ENCODE measurements at places on chromosomes 16 and 17. TPM values are rescaled to one million over a fixed set of nuclear protein-coding genes. Genes with fewer than 3 reads are reported as not detected.
A peak's percentile ranks its signal among the peaks of the same experiment; 100 is the strongest.

CCL1 gene
- not detected for polyA plus RNA-seq

BPTF gene
- polyA plus RNA-seq: 25.1 TPM

NLRC3 gene
- polyA plus RNA-seq: 49.8 TPM

MYO1C gene
- 5.7 TPM for polyA plus RNA-seq

SUPT4H1 gene
- 97.5 TPM for polyA plus RNA-seq

CPHXL2 gene
- polyA plus RNA-seq: not detected

TNP2 gene
- polyA plus RNA-seq: not detected

GRCh38 chr17:75645501-75645888 is 12.3 kb downstream of the SMIM5 start:
- H3K36me3 ChIP-seq: peaks cover 5% of the 10 kb centered on the region
- H3K4me3 ChIP-seq: no peak overlapping the region
- H3K27me3 ChIP-seq: no peaks in the 10 kb centered on the region
- no peak for DNase-seq
- no peak overlapping the region for H3K27ac ChIP-seq

DNA sequence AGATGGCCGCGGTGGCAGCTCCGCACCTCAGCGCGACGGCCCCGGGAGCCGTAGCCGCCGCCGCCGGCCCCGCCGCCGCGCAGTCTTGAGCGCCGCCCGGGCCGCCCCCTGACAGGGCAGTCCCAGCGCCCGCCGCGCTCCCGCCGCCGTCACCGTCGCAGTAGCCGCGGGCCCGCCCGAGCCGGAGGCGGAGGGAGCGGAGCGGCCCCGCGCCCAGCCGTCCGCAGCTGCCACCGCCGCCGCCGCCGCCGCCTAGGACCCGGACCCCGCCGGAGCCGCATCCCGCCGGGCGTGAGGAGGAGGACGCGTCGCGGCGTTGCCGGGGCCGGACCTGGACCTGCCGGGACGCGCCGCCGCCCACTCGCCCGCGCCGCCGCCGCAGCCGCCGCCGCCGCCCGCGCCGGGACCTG is 218 bp downstream of the TNRC6C start:
- H3K27me3 ChIP-seq: no peaks in the 10 kb centered on the region
- peaks cover 44% of the 10 kb centered on the region for H3K4me1 ChIP-seq
- no peak overlapping the region for H3K4me3 ChIP-seq
- DNase-seq: no peak
- no peaks in the 10 kb centered on the region for H3K36me3 ChIP-seq

DNA sequence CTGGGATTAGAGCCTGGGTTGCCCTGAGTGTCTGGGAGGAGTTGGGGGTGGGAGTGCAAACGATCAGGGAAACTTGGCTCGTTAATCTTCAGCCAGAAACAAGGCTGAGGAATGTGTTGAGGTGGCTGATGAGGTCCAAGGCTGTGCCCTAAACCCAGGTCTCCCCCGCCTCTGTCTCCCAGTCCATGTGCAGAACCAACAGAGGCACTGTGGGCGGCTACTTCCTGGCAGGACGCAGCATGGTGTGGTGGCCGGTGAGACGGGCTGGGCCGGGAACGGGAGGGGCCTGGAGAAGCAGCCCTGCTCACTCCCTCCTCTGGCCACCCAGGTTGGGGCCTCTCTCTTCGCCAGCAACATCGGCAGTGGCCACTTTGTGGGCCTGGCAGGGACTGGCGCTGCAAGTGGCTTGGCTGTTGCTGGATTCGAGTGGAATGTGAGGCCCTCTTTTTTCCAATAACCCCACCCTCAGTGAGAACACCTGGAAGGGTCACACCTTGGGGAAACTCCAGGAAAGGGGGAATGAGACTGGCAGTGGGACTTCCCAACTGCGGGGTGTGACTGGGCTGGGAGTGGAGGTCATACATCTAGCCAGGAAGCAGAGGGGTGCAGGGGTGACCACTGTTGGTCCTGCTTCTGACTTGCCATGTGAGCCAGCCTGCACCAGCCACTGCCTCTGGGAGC is 1.7 kb downstream of the SLC5A2 start:
- H3K36me3 ChIP-seq: no peaks in the 10 kb centered on the region
- DNase-seq: no peak
- no peak overlapping the region for H3K27ac ChIP-seq
- H3K27me3 ChIP-seq: no peaks in the 10 kb centered on the region
- H3K4me1 ChIP-seq: peaks cover 14% of the 10 kb centered on the region
- no peak overlapping the region for H3K4me3 ChIP-seq

DNA sequence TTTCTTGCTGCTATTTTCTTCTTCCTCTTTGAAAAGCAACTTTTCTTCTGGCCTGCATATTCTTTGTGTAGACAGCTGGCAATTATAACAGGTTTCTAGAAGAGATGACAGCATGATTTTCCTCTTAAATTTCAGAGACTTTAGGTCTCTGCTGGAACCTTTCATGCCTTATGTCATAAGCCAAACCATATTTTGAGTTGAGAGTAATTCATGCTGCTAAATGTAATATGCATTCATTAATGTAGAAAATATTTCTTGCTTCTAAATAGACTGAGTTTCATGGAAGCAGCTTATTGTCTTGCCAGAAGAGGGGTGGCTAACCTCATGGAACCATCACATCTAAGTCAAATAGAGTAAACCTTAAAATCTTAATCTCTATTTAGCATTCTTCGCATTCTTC is 25.9 kb upstream of the ABCA9 start:
- no peaks in the 10 kb centered on the region for H3K4me1 ChIP-seq
- H3K27ac ChIP-seq: no peak overlapping the region
- H3K4me3 ChIP-seq: no peak overlapping the region

DNA sequence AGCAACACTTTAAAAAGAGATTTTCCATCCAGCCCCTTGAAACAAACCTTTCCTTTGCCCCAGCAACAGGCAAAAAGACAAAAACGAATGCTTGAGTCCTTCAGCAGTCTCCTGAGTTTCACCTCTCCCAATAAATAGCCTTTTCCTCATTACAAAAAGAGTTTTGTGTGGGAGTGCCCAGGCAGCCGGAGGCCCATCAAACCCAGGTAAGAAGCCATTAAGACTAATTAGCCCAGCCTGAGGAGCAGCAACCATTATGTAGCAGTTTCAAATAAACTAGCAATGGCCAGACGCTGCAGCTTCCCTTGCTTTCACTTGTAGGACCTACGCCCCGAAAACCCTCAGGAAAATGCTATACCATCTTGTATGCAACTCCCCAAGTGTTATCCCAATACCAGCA is 15.6 kb downstream of the GAS7 start:
- no peak overlapping the region for H3K27ac ChIP-seq
- no peak overlapping the region for H3K4me3 ChIP-seq
- no peaks in the 10 kb centered on the region for H3K27me3 ChIP-seq
- H3K36me3 ChIP-seq: no peaks in the 10 kb centered on the region
- no peaks in the 10 kb centered on the region for H3K4me1 ChIP-seq

DNA sequence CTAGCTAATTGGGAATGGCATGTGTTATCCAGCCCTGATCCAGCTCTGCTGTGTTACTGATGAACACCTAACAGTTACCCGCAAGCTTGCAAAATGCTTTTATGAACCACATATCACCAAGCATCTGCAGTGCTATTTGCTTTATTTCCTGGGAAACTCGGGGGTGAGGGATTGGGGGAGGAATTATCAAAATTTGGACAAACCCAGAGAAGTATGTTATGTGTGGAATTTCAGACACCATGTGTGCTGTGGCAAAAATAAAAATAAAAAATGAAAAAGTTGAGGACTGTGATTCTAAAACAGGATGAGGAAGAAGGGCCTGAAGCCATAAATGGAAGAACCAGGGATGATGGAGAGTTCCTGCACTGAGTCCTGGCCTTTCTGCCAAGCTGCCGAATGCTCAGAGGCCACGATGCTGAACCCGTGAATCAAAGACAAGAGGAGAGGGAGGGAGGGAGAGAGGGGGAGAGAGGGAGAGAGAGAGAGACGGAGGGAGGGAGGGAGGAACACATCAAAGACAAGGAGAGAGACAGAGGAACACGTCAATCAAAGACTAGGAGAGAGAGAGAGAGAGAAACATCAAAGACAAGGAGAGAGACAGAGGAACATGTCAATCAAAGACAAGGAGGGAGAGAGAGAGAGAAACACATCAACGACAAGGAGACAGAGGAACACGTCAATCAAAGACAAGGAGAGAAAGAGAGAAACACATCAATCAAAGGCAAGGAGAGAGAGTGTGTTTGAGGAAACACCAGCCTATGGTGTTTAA is 89.8 kb downstream of the MRM3 start:
- H3K27ac ChIP-seq: no peak overlapping the region
- no peaks in the 10 kb centered on the region for H3K4me1 ChIP-seq
- H3K36me3 ChIP-seq: no peaks in the 10 kb centered on the region
- no peak overlapping the region for H3K4me3 ChIP-seq
- H3K27me3 ChIP-seq: no peaks in the 10 kb centered on the region

DNA sequence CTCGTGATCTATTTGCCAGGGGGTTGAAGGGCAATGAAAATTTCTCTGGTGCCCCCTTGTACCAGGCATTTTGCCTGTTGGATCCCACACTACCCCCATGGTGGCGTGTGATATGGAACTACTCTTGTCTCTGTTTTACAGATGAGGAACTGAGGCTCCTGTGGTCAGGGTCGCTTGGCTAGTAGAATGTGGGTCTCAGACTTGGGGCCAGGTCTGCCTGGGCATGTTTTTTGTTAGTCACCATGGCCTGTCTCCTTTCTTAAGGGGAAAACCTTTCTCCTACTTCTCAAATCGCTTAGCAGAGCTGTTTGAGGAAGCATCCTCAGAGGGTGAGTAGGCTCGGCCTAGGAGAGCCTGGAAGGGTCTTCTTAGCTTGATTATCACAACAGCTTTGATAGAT is 51.2 kb downstream of the CLEC16A start:
- H3K27ac ChIP-seq: no peak overlapping the region
- no peak for DNase-seq
- no peaks in the 10 kb centered on the region for H3K36me3 ChIP-seq
- H3K27me3 ChIP-seq: no peaks in the 10 kb centered on the region
- no peaks in the 10 kb centered on the region for H3K4me1 ChIP-seq

DNA sequence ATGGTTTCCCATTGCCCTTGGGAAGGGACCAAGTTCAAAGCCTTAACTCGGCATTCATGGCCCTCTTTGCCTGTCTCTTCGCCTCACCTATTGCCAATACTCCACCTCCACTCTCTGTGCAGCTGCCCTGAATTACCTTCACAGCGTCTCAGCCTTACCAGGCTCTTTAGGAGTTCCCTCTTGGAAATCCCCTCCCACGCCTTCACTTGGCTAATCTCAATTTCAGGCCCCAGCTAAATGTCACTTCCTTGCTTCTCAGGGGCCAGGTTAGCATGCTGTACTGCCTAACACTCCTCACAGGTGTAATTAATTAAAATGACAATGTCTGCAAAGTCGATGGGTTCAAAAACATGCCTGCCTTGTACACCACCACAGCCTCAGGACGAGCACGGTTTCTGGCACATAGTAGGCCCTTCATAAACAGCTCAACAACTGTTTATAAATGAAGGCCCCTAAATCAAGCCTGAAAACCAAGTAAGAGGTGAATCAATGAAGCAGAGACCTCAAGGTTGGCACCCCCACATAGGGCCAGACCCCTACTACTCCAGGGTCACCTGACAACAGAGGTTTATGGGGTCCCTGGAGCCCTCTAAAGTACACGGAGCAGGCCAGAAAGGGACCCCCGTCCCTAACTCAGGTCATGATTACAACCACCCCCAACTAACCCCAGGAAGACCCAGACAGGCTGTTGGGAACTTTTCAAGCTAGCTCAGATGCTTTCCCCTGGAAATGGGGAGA is 11.2 kb upstream of the EEF2K start:
- peak overlapping the region; percentile 11 for H3K4me3 ChIP-seq
- no peaks in the 10 kb centered on the region for H3K36me3 ChIP-seq
- H3K27me3 ChIP-seq: no peaks in the 10 kb centered on the region
- peaks cover 51% of the 10 kb centered on the region for H3K4me1 ChIP-seq
- H3K27ac ChIP-seq: peak overlapping the region; percentile 38

GRCh38 chr16:27208796-27209195 is 5.5 kb downstream of the KDM8 start:
- no peak overlapping the region for H3K4me3 ChIP-seq
- no peaks in the 10 kb centered on the region for H3K27me3 ChIP-seq
- DNase-seq: no peak
- peaks cover 15% of the 10 kb centered on the region for H3K4me1 ChIP-seq
- H3K27ac ChIP-seq: no peak overlapping the region

GRCh38 chr16:49484451-49484849 is 110.8 kb downstream of the C16orf78 start:
- no peak overlapping the region for H3K27ac ChIP-seq
- no peak for DNase-seq
- H3K27me3 ChIP-seq: no peaks in the 10 kb centered on the region
- H3K4me3 ChIP-seq: no peak overlapping the region
- no peaks in the 10 kb centered on the region for H3K36me3 ChIP-seq

DNA sequence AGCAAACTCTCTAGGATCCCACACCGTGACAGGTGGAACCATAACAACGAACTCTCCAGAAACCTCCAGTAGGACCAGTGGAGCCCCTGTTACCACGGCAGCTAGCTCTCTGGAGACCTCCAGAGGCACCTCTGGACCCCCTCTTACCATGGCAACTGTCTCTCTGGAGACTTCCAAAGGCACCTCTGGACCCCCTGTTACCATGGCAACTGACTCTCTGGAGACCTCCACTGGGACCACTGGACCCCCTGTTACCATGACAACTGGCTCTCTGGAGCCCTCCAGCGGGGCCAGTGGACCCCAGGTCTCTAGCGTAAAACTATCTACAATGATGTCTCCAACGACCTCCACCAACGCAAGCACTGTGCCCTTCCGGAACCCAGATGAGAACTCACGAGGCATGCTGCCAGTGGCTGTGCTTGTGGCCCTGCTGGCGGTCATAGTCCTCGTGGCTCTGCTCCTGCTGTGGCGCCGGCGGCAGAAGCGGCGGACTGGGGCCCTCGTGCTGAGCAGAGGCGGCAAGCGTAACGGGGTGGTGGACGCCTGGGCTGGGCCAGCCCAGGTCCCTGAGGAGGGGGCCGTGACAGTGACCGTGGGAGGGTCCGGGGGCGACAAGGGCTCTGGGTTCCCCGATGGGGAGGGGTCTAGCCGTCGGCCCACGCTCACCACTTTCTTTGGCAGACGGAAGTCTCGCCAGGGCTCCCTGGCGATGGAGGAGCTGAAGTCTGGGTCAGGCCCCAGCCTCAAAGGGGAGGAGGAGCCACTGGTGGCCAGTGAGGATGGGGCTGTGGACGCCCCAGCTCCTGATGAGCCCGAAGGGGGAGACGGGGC is 1.3 kb downstream of the SPN start:
- peak overlapping the region; percentile 83 for H3K4me3 ChIP-seq
- DNase-seq: peak; percentile 67
- peaks cover 50% of the 10 kb centered on the region for H3K4me1 ChIP-seq
- peak overlapping the region; percentile 77 for H3K27ac ChIP-seq
- no peaks in the 10 kb centered on the region for H3K36me3 ChIP-seq

GRCh38 chr16:67917852-67918236 is 13.8 kb downstream of the CTRL start:
- peaks cover 5% of the 10 kb centered on the region for H3K4me1 ChIP-seq
- H3K27ac ChIP-seq: no peak overlapping the region
- no peaks in the 10 kb centered on the region for H3K36me3 ChIP-seq
- no peaks in the 10 kb centered on the region for H3K27me3 ChIP-seq
- H3K4me3 ChIP-seq: no peak overlapping the region

- no peaks in the 10 kb centered on the region for H3K27me3 ChIP-seq
- no peak overlapping the region for H3K27ac ChIP-seq
- H3K4me3 ChIP-seq: no peak overlapping the region
- H3K4me1 ChIP-seq: no peaks in the 10 kb centered on the region
Observed at GRCh38 chr17:58309918-58310259, 18.7 kb downstream of the TSPOAP1 start.
